Activated naive CD4-positive, alpha-beta T cell treated with anti-CD3 and anti-CD28 coated beads, Interleukin-2, amount 50 U/mL, for 72 hours (primary cell): ENCODE measurements at places on chromosomes 12 and 14. TPM values are rescaled to one million over a fixed set of nuclear protein-coding genes. Genes with fewer than 3 reads are reported as not detected.

- no peak for DNase-seq
Measured at GRCh38 chr12:57619434-57620244, 8.4 kb downstream of the ARHGEF25 start.

DNA sequence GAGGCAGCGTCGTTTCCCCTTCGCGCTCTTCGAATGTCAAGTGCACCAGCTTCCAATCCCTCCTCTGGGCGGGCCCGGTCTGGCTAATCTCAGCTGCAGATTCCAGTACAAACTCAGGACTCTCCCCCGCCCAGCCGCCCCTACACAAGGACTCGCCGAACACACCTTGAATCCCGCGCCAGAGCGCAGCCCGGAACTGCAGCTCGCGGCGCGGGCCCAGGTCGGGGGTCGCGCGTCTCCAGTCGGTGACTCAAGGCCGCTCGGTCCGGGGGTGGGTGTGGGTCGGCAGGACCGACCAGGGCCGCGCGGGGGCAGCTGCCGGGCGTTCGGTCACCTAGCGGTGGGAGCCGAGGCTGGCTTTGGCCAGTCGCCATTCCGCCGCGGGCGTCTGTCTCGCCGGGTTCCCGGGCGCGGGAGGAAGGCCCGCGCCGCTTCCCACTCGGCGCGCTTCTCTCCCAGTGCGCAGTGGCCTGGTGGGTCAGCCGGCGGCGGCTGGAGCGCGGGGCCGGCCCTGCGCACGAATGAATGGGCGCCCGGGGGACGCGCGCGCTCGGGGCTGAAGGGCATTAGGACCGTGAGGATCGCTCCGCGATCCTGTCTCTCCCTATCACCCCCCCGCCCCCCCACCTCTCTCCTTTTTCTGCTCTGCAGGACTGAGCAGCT lies at the start of gene GALNT16:
GALNT16 (plus strand) TSS at position 632 of the 663 bp plus-strand sequence. CDS start 133 bp downstream, outside the sequence.
- no peak for DNase-seq

DNA sequence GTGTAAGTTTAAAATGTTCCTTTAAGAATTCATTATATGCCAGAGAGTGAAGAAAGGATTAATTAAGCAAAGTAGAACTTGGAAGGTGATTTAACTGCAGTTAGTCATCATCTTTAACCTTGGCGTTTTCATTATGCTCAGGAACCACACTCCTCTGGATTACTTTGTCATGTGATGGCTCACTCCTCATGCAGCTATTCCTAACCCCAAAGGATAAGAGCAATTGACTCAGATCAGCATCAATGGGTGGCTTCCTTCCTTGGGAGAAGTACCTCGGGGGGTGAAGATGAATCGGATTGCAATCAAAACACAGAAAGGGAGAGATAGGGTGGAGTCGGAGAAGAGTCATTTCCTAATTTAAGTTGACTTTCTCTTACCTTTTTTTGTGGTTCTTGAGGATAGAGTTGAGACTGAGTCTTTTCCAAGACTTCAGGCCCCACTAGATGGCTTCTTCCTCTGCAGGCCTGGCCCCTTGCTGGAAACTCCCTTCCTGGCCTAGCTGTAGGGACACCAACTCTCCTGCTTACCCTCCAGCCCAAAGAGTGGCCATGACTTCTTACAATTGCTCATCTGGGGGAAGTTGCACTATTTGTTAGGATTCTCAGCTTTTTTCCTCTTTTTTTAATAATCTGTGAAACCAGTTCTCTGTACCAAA lies 238.6 kb upstream of the DDHD1 start:
- no peak for DNase-seq

DNA sequence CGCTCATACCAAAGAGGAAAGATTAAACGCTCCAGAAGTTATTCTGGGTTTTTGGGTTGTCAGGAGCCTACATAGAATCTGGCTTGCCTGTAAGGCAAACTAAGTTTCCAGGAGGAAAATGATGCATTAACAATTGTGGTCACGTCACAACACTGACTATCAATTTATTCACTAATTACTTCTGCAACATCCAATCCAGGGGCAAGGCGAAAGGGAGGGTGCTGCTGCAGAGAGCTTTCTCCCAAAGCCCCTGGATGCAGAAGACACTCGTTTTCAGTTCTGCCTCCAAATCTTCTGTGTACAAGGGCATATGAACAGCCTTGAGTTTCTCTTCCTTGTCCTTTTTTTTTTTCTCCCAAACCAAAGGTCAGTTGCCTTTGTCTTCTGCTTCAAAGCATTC lies 10.5 kb upstream of the SRRM4 start:
- no peak for DNase-seq

DNA sequence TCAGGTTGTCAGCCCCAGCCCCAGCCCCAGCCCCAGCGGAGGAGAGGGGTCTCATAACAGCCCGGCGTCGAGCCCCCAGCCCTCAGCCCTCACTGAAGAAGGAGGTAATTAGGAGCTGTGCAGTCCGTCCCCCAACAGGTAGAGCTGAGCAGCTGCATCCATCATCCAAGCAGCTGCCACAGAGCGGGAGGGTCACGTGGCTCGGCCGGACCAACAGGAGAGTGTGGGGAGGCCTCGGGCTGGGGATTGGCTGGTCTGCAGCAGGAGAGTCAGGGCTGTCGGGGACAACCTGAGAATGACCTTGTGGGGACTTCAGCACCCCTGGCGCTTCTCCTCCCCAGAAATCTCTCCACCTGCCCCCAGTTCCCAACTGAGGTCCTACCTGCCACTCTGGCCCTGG lies 29.6 kb downstream of the SMUG1 start:
- DNase-seq, result peak; percentile 17

Gene CLEC2B
- total RNA-seq, result 42.0 TPM

Gene ANKRD33
- not detected for total RNA-seq
